ENCODE measurements at places on chromosomes 12 and 14.

GRCh38 chr14:53938136-53938837 lies 18.3 kb downstream of the BMP4 start:
- no peak for DNase-seq

DNA sequence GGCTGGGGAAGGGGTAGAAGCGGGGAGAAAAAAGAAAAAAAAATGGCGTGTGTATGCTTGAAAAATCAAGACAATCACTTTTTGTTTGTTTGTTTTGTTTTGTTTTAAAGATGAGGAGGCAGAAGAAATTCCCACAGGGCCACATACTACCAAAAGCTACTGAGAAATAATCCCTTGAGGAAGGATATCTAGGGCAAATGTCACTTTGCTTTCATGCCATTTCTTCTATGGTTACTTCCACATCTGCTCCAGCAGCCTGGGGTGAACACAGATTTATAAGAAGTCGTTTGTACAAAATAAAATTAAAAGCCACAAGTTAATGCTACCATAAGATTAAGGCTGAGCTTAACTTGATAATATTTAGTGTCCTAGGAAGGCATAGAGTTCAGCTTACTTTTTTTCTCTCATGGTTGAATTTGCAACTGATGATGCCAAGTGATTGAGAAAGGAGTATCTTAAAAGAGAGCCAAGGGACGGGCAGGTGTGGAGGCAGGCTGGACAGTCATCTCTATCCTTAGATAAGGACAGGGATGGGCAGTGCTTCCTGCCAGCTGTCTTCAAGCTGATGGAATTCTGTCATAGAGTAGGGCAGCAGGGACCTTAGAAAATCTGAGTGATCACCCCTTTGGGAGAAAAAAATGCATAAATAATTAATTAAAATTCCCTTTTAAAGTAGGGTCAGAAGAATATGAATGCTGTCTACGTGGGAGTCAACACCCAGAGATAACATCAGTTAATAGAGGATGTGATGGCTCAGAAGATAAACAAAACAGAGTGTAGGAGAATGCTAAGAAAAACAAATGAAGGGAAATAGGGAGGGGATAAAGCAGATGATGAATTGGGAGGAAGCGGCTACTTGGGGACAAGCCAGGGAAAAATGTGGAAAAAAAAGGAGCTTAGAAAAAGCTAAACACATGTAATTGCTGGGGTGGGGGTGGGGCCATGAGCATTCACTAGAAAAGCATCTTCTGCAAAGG lies 57.1 kb downstream of the DYRK2 start:
- DNase-seq = no peak

- DNase-seq = no peak
These were observed 15.0 kb downstream of the GXYLT1 start for GRCh38 chr12:42129595-42130204.

- no peak for DNase-seq
These were observed 62.8 kb downstream of the TMCC3 start for GRCh38 chr12:94587266-94588241.

- no peak for DNase-seq
These were observed 36.5 kb downstream of the UBE3B start for GRCh38 chr12:109513977-109514376.

Measured in breast epithelium (tissue), 4 donors.